Gastroesophageal sphincter (tissue), 4 donors: ENCODE measurements at places on chromosomes 12 and 14.
A peak's percentile ranks its signal among the peaks of the same experiment; 100 is the strongest.

DNA sequence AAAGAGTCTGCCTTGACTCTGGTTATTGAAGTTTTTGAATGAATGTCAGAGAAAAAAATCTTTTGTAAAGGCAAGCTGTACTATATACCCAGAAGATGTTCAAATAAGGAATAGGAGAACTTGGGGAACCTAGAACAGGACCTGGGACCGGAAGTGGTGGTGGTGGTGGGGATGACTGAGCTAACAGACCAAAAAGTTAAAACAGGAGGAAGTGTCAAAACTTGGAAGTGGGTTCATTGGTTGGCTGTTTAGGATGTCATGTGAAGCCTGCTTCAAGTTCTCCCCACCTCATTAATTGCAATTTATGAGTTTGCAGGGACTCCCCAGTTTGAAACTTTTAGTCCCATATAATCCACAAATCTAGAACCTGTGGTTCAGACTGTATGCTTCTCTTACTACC, 26.2 kb downstream of the PLXNC1 start:
- ATAC-seq = no peak

GRCh38 chr12:87246726-87247125, 782.5 kb downstream of the C12orf50 start:
- no peak for ATAC-seq

DNA sequence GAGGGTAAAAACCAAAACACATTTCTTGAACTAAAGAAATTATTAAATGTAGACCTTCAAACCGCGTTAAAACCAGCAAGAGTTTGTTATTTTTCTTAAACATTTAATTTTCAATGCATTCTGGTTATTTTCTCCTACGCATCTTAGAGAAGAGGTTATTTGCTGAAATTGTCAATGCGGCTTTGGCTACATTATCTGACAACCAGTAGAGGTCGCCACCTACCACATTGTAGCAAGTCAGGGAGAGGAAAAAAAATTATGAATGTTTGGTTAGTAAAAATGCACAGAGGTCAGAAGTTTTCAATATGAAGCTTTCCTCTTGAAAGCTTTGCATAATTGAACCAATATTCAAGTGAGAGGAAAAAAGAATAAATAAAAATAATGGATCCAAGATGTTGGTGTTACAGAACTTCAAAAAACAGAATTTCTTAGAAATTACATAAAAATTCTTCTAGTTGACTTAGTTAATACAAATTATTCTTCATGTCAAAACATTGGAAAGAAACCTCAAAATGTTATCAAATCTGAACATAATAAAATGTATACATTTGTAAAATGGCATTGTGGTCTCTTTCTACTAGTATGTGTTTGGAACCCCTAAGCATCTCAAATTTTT, 159.4 kb upstream of the TMTC2 start:
- no peak for ATAC-seq

- ATAC-seq = no peak
Measured at GRCh38 chr12:79056775-79057174, 192.2 kb downstream of the SYT1 start.

DNA sequence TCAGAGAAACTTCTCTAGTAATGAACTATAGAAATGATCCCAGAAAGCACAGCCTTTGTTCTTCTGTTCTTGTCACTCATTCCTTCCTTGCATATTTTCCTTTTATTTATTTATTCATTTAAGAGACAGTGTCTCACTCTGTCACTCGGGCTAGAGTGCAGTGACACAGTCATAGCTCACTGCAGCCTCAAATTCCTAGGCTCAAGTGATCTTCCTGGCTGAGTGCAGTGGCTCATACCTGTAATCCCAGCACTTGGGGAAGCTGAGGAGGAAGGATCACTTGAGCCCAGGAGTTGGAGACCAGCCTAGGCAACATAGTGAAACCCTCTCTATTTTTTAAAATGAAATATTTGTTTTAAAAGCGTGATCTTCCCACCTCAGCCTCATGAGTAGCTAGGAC, 11.5 kb downstream of the TECPR2 start:
- ATAC-seq = no peak

DNA sequence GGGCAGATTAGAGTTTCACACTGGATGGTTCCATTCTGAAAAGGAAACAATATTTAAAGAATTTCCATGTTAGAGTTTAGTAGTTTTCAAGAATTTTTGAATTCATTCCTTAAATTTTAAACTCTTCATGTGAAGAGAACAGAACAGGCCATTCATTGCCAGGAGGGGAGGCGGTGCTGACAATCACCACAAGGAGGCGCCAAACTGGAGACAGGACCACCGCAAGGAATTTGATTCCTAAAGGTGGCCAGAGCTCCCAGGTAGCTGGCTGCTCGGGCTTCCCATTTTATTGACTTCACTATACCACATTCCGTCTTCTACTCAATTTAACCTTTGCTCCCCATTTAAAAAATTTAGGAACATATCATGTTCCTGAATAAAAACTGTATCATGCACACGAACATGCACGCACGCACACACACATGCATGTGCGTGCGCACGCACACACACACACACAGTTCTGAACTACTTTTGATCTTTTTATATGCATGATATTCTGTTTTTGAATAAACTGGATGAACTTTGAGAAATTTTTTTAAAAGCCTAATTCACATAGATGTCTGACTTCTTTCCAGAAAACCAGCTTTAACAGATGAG, 101.2 kb downstream of the NELL2 start:
- ATAC-seq = no peak

- no peak for ATAC-seq
Measured at GRCh38 chr12:14970473-14970872, 2.4 kb upstream of the PDE6H start.

GRCh38 chr12:89062996-89063395, 289.3 kb downstream of the DUSP6 start:
- no peak for ATAC-seq

GRCh38 chr12:93183940-93184671, 193.6 kb upstream of the NUDT4 start:
- peak; percentile 74 for ATAC-seq

DNA sequence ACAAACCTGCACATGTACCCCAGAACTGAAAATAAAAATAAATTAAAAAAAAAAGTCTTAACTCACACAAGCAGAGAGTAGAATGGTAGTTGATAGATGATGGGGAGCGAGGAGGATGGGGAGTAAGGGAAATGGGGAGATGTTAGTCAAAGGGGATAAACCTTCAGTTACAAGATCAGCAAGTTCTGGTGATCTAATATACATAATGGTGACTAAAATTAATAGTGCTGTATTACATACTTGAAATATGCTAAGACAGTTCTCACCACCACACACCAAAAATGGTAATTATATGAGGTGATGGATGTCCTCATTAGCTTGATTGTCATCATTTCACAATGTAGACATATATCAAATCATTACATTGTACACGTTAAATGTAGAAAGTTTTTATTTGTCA, 3.2 kb upstream of the C12orf42 start:
- ATAC-seq = no peak

DNA sequence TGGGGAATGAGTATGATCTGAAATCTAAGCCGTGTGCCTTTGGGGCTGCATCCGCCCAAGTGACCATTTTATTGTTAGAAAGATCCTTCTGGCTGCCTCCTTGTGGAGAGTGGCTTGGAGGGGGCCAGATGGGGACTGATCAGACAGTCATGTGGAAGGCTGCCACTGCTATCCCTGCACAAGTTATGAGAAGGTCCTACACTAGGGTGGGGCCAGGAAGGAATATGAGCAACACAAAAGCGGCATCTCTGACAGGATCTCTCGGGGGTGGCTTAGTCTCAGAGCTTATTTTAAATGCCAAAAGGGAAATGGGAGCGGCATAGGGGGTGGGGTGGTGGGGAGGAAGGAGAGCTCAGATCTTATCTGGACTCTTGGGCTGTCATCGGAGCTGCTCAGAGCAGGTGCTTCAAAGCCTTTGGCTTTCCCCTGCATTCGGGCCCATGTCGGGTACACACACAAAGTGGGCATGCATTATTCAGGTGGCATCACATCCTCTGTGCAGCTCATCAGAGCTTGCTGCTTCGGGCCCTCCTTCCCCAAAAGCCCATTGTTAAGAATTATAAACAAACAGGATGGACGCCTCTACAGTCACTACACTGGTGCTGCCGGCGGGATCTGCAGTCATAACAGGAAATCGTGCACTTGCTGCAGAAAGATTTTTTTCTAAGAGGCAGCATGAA, 805.4 kb downstream of the VRK1 start:
- no peak for ATAC-seq
